Caco-2 (cell line): ENCODE measurements at places on chromosomes 2 and 18. TPM values are rescaled to one million over a fixed set of nuclear protein-coding genes. Genes with fewer than 3 reads are reported as not detected.

Gene ZRANB3
- 13.5 and 17.0 TPM in 2 replicates for total RNA-seq

GRCh38 chr18:36499938-36500337, 202.4 kb downstream of the FHOD3 start:
- H3K27ac ChIP-seq = no peak overlapping the region
- no peak overlapping the region for H3K4me3 ChIP-seq
- no peaks in the 10 kb centered on the region for H3K36me3 ChIP-seq
- H3K4me1 ChIP-seq = no peaks in the 10 kb centered on the region

DNA sequence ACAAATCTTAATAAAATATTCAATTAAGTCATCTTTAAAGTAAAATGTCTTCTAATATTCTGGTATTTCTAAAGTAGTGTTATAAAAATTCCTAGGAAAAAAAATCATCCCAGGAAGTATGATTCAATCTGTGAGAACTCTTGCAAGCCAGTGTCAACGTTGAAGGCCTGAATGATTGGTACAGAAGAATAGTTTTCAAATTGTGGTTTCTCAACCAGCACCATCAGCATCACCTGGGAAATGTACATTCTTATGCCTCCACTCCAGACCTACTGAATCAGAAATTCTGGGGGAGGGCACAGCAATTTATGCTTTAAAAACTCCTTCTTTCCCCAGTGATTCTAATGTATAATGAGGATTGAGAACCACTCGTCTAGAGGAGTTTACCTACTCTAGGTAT, 62.3 kb upstream of the C2orf15 start:
- no peak overlapping the region for H3K27ac ChIP-seq
- no peaks in the 10 kb centered on the region for H3K27me3 ChIP-seq
- no peaks in the 10 kb centered on the region for H3K4me1 ChIP-seq

DNA sequence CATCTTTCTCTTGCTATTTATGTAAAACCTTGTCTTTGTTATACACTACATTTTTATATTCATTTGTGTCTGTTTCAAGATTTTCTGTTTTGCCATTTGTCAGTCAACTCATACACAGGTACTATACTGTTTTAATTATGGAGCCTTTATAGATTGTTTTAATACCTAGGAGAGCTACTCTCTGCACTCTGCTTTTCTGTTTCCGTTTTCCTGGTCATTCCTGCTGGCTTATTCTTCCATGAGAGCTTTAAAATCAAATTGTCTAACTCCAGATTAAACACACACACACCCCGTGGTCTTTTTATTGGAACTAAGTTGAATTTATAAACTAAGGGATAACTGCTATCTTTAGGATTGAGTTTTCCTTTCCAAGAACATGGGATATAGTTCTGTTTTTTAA, 161.2 kb downstream of the RTN4 start:
- no peak overlapping the region for H3K27ac ChIP-seq
- no peaks in the 10 kb centered on the region for H3K27me3 ChIP-seq
- H3K36me3 ChIP-seq = no peaks in the 10 kb centered on the region
- DNase-seq = no peak

GRCh38 chr2:96397756-96398530, 62.4 kb downstream of the NCAPH start:
- H3K27ac ChIP-seq = no peak overlapping the region
- no peaks in the 10 kb centered on the region for H3K4me1 ChIP-seq
- H3K4me3 ChIP-seq = no peak overlapping the region

Gene DSG2
- total RNA-seq = 32.1 and 33.6 TPM in 2 replicates

GRCh38 chr2:23867449-23867848, 59.5 kb downstream of the ATAD2B start:
- H3K4me3 ChIP-seq = no peak overlapping the region
- no peak for DNase-seq
- H3K27me3 ChIP-seq = no peaks in the 10 kb centered on the region
- H3K36me3 ChIP-seq = no peaks in the 10 kb centered on the region

DNA sequence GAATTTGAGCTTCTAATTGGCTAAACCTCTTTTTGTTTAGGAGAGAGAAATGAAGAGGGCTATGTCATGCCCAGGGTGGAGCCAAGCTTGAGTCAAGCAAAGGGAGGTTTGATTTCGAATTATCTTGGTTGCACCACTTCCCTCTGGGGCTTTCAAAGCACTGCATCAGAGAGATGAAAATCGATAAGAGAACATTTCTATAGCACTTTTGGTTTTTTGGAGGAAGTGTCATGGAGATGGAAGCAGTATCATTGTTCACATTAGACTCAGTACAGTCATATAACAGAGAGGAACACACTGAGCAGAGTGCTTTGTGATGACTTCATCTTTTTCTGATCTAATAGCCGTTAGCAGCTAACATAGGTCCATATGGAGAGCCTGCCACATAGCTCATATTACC, 120.3 kb upstream of the UXS1 start:
- H3K36me3 ChIP-seq = no peaks in the 10 kb centered on the region
- no peak overlapping the region for H3K27ac ChIP-seq
- no peak for DNase-seq
- no peaks in the 10 kb centered on the region for H3K27me3 ChIP-seq

DNA sequence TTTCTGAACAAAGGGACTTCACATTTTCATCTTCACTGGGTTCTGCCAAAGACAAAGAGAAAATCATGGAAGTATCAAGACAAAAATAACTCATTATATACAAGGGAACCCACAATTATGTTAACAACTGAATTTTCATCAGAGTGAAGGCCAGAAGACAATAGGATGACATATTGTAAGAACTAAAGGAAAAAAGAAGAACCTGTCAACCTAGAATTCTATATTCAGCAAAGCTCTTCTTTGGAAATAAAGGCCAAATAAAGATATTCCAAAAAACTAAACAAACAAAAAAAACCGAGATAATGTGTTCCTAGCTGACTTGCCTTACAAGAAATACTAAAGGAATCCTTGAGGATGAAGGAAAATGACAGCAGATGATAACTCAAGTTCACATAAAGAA, 10.3 kb upstream of the ZCCHC2 start:
- H3K4me3 ChIP-seq = no peak overlapping the region
- no peak overlapping the region for H3K27ac ChIP-seq
- H3K4me1 ChIP-seq = no peaks in the 10 kb centered on the region
- no peaks in the 10 kb centered on the region for H3K27me3 ChIP-seq
- DNase-seq = no peak
- no peaks in the 10 kb centered on the region for H3K36me3 ChIP-seq

DNA sequence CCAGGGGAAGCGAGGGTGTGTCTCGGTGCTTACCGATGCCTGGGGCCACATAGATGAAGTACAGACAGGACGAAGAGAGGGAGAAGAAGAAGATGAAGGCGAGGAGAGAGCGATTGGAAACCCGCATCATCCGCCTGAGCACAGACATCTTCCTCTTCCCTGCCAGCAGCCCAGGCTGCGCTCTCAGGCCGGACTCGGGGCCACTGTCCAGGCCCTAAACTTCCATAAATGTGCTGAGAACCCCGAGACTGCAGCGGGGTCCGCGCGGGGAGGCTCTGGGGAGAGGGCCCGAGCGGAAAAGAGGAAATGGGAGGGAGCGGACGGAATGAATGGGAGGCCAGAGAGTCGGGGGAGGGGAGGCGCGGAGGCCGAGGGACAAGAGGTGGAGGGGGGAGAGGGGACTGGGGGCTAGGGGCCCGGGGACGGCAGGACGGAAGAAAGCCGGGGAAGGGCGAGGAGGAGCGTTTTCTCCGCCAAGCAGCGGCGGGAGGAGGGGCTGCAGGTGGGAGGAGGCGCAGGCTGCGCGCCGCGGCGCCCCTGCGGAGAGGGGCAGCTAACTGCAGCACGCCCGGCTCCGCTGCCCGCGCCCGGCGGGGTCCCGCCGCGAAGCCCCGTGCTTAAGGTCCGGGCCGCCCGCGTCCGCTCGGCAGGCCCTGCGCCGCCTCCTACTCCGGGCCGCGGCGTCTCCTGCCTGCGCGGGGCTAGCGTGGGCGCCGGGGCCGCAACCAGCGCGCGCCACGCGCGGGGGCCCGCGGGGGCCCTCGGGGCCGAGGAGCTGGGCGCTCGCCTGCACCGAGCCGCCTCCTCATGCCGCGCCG, at the start of gene B4GALT6:
B4GALT6 (minus strand) TSS at position 303 of the 818 bp plus-strand sequence; CDS start at position 148, 155 bp downstream.
- H3K4me3 ChIP-seq = peak within 1 kb of the TSS; percentile 67
- DNase-seq = peak; percentile 57
- H3K36me3 ChIP-seq = no peaks in the 10 kb centered on the region
- H3K27me3 ChIP-seq = no peaks in the 10 kb centered on the region
- H3K27ac ChIP-seq = peak within 1 kb of the TSS; percentile 92

DNA sequence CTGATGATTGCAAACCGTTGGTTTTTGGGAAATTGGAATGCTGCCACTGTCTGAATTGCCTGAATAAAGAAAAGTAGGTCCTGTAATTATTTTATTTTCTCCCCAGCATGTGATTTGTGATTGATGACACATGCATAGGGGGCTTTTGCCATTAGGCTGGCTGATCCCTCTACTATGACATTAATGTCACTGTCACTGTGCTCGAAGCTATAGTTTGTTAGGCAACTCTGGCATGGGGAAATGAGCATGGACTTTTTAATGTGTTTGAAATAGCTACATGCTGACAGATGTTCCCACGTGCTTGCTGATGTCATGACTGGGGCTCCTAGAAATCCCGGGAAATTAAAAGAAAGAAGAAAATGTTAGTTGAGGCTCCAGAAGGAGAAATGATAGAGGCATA, 99.1 kb downstream of the HRH4 start:
- no peak overlapping the region for H3K4me3 ChIP-seq
- no peak overlapping the region for H3K27ac ChIP-seq
- DNase-seq = no peak
- H3K36me3 ChIP-seq = no peaks in the 10 kb centered on the region
- H3K27me3 ChIP-seq = no peaks in the 10 kb centered on the region

DNA sequence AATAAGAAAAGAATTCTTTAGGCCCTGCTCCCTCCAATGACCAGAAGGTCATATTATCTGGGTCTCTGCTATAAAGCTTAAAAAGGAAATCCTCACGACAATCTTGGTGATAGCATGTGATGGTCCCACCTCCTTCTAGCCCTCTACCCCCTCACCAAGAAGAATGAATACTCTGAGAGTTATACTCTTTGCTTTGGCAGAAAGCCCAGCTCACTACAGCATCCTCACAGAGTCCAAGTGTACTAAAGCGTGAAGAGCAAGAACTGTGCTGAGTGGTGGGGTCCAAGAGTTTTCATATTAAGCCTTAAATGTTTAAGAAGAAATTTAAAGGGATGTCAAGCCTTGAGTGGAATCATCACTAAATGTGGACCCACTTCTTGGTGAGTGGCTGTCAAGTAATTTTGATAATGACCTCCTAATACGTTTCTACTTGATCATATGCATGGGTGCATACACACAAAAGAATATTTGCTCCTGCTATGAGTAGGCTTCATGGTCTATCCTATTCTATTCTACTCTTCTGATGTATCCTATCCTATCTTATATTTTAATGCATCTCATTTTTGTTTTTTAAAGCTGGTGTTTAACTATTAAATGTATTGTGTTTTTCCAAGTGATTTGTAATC, 16.5 kb upstream of the SERPINB7 start:
- no peaks in the 10 kb centered on the region for H3K4me1 ChIP-seq
- no peak overlapping the region for H3K27ac ChIP-seq
- H3K27me3 ChIP-seq = no peaks in the 10 kb centered on the region
- no peak for DNase-seq

Gene ALPI
- total RNA-seq = 4.4 and 5.3 TPM in 2 replicates

Gene C2orf72
- 90.5 and 105 TPM in 2 replicates for total RNA-seq

Gene ANKRD62
- not detected in 2 replicates for total RNA-seq

GRCh38 chr2:197075754-197076337, 149.3 kb upstream of the PGAP1 start:
- no peak overlapping the region for H3K4me3 ChIP-seq
- H3K27me3 ChIP-seq = no peaks in the 10 kb centered on the region
- no peak overlapping the region for H3K27ac ChIP-seq
- no peaks in the 10 kb centered on the region for H3K36me3 ChIP-seq
- H3K4me1 ChIP-seq = no peaks in the 10 kb centered on the region

DNA sequence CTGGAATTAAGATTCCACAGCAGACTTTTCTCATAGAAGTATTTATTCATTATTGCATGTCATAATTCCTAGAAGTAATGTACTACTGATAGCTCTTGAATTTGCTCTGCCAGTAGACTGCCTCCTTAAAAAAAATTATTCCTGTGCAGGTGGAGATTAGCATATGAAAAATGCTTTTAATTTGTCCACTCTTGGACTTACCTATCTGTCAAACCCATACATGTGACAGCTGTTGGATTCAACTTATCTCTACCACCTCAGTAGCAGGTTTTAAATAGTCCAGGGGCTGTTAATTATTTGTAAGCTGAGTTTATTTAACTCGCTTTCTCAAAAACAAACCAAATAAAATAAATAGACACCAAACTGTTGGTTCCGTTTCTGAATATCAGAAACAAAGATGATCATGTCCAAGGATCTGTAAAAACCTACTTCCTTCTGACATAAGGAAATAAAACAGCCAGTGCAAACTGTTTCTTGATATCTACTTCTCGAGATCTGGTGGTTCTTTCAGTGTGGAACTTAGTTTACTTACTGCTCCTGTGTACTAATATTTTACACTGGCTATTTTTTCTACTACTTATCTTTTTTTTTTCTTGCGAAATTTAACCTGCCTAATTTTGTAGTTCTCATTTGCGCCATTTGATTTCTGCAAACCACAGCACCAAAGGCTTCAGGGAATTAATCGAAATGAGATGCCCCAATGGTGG, 44.2 kb downstream of the ZEB2 start:
- H3K4me1 ChIP-seq = no peaks in the 10 kb centered on the region; the same call in 1 of the 2 replicates
- no peak overlapping the region for H3K27ac ChIP-seq
- no peak for DNase-seq
- H3K27me3 ChIP-seq = no peaks in the 10 kb centered on the region; the same call in 1 of the 2 replicates
- H3K4me3 ChIP-seq = no peak overlapping the region
- H3K36me3 ChIP-seq = no peaks in the 10 kb centered on the region

DNA sequence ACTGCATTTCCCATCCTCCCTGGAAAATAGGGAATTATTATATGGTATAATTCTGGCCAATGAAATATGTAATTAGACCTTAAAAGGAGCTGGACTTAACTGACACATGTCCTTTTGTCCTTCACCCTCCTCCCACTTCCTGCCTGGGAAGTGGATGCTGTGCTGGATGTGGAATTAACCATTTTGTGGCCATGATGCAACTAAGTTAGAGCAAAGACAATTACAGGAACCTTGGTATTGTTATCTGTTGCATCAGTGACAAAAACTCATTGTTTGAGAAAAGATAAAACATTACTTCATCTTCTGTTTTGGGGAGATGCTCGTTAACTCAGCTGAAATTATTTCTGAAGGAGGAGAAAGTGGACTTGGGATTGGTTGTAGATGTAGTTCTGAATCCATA, 227.7 kb upstream of the BOD1L2 start:
- no peak for DNase-seq
- H3K36me3 ChIP-seq = no peaks in the 10 kb centered on the region
- H3K4me1 ChIP-seq = no peaks in the 10 kb centered on the region
- no peaks in the 10 kb centered on the region for H3K27me3 ChIP-seq
- no peak overlapping the region for H3K27ac ChIP-seq
- no peak overlapping the region for H3K4me3 ChIP-seq

GRCh38 chr2:120463527-120463926, 117.6 kb downstream of the INHBB start:
- H3K4me3 ChIP-seq = no peak overlapping the region
- H3K27me3 ChIP-seq = no peaks in the 10 kb centered on the region
- no peak overlapping the region for H3K27ac ChIP-seq
- no peaks in the 10 kb centered on the region for H3K36me3 ChIP-seq
- H3K4me1 ChIP-seq = peaks cover 33% of the 10 kb centered on the region
- DNase-seq = no peak

Gene RAB10
- 203 and 213 TPM in 2 replicates for total RNA-seq

GRCh38 chr2:155653176-155653575, 679.3 kb downstream of the NR4A2 start:
- H3K27me3 ChIP-seq = no peaks in the 10 kb centered on the region
- H3K27ac ChIP-seq = no peak overlapping the region
- DNase-seq = no peak
- H3K36me3 ChIP-seq = no peaks in the 10 kb centered on the region
- H3K4me1 ChIP-seq = no peaks in the 10 kb centered on the region

GRCh38 chr18:73514449-73514848, 633.2 kb downstream of the FBXO15 start:
- no peaks in the 10 kb centered on the region for H3K27me3 ChIP-seq
- no peaks in the 10 kb centered on the region for H3K36me3 ChIP-seq
- no peaks in the 10 kb centered on the region for H3K4me1 ChIP-seq
- DNase-seq = no peak
